ENCODE measurements at places on chromosomes 7 and 10. TPM values are rescaled to one million over a fixed set of nuclear protein-coding genes. Genes with fewer than 3 reads are reported as not detected.

DNA sequence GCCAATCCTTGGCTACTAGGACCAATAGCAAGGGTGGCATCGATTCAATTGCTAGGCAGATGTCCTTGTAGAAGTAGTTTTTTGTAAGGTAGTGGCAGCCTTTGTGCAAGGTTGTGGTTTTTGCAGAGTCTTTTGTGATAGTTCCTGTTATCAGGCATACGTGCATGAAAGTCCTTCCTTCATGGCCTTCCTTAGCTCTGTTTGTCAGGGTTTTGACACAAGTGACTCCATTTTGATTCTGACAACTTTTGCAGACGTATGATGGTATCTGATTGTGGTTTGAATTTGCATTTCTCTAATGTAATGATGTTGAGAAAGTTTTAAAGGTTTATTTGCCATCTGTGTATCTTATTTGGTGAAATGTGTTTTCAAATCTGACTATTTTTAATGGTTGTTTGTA is 71.8 kb upstream of the SYPL1 start:
- no peak for DNase-seq

- no peak for DNase-seq
Measured at GRCh38 chr10:75028748-75029147, 82.7 kb upstream of the SAMD8 start.

GRCh38 chr10:133010095-133010842 is 67.9 kb upstream of the CFAP46 start:
- no peak for DNase-seq

DNA sequence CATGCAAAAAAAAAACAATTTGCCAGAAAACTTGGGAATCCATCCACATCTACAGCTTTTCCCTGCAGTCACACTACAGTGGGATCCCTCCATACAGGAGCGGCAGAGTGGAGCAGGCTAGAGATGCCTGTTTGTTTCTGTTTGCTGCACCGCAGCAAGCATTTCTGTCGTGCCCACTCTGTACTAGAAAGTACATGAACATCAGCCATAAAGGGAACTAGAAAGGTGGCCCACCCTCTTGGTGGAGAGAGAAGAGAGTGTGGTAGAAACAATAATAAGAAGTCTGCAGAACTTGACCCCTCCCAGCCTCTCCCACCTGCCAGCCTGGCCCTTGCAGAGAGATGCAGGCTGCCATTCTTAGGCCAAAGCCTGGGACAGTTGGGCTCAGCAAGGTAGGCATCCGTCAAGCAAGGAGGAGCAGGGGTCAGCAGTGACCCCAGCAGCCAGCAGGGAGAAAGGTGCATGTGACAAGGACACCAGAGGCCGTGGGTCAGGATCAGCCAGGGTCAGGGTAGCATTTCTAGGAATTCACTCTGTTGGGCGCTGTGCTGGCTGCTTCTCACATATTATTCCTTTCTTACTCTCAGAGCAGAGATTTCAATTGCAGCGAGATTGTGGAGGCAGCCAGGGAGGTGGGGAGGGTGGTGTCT is 171.8 kb downstream of the EGFR start:
- DNase-seq = no peak

GRCh38 chr7:48734695-48735406 is 189.5 kb upstream of the CDC14C start:
- DNase-seq = no peak

GRCh38 chr7:27863880-27864279 is 123.9 kb downstream of the TAX1BP1 start:
- DNase-seq = no peak

DNA sequence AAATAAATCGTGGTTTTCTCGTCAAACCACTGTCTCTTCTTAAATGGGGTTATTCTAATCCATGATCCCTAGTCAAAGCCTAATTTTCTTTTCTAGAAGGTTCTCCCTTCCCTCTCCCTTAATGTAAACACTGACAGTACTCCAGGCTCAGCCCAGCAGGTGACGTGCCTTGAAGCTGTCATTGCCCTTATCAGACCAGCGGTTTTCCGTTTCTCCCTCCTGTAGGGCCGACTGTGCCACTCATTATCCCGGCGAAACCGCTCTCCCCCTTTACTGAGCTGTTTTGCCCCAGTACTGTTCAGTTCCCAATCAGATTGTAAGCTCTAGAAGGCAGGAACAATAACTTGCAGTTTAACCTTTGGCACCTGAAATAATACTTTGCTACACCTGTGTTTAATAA is 153.5 kb upstream of the RHEB start:
- DNase-seq = peak; percentile 76

- no peak for DNase-seq
Measured at GRCh38 chr10:118531105-118531852, 64.2 kb downstream of the PRLHR start.

GRCh38 chr7:69907720-69908119 is 309.4 kb downstream of the AUTS2 start:
- DNase-seq = peak; percentile 36

- no peak for DNase-seq
Measured at GRCh38 chr7:3892157-3892556, 591.1 kb downstream of the SDK1 start.

DNA sequence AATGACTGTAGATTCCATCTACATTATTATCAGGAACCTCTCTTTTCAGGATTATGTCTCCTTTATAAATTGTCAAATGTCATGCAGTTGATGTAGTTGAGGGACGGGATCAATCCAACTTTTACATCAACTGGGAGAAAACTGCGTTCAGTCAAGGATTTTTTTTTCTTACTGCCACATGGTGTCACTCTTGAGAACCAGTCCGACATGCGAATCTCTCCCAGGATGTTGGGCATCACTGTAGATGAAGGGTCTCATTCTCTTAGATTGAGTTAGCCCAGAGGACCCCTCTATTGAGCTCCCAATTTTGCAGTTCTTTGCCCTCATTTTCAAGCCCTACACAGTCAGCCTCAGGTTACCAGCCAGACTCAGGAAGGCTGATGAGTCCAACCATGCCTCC is 120.3 kb upstream of the PTPRZ1 start:
- DNase-seq = no peak

- DNase-seq = no peak
Measured at GRCh38 chr7:38375453-38375852, 102.0 kb upstream of the TARP start.

DNA sequence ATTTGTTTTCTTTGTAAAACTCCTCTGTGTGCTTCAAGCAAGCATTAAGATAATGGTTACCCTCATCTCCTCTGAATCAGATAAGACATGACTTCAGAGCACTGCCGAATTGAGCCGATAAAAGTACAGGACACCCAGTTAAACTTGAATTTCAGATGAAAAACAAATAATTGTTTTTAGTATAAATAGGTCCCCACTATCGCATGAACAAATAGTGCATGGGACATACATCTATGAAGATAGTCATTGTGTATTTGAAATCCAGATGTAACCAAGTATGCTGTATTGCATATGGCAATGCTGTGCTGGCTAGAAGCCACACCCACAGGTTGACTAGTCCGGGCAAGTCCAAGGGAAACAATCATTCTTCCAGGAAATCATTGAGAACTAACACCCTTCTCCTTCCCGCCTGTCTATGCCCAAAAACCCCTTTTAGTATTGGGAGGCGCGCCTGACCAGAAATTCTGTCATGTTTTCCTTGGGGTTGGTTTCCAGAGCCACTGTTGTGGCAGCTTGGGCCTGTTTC is 12.6 kb upstream of the FGFR2 start:
- no peak for DNase-seq

DNA sequence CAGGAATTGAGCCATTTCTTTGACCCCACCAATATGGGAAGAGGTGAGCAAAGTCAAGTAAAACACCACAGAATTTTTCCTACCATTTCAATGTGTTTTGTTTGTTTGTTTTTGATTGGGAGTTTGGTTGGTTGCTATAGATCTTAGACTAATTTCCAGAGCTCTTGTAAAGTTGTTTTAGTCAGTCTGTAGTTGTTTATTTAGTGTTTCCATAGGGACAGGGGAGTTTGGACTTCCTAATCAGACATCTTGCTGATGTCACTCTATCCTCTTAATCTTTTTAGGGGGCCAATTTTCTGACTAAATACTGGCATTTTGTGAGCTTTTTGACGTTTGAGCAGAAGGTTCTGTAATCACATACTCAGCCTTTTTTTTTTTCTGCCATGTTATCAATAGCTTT is 266.9 kb downstream of the ABCA13 start:
- DNase-seq = peak; percentile 9

GRCh38 chr10:131961777-131962662 is 19.7 kb downstream of the BNIP3 start:
- DNase-seq = no peak

DNA sequence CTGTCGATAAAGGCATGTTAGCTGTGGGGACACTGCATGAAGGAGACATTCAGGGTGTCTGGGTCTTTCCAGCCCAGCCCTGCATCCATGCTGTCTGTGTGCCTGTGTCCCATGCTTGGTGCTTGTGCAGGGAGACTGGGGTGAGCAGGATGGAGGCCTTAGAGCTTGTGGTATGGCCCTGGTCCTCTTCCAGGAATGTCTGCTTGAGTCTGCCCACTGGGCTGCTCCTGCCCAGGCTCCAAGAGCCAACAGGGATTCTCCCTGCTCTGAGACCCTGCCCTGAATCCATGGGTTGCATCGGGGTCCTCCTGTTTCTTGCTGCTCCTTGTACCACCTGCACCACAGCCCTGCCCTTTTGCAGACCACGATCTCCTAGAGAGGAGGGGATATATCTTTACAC is 31.4 kb upstream of the ARHGAP22 start:
- no peak for DNase-seq

DNA sequence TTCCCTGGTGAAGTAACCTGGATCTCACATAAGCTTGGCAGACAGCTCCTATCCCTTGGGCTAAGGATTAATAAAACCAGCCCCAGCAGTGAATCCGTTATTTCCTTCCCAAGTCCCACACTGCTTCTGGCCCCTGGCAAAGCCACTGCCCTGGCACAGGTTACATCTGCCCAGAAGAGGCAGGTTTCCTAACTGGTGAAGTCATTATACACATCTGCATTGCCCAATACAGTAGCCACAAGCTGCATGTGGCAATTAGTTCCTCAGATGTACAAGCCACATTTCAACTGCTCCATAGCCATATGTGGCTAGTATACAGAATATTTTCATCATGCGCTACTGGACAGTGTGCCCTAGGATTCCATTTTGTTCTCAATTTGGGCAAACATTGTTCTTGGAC is 273.0 kb downstream of the GRM8 start:
- no peak for DNase-seq

DNA sequence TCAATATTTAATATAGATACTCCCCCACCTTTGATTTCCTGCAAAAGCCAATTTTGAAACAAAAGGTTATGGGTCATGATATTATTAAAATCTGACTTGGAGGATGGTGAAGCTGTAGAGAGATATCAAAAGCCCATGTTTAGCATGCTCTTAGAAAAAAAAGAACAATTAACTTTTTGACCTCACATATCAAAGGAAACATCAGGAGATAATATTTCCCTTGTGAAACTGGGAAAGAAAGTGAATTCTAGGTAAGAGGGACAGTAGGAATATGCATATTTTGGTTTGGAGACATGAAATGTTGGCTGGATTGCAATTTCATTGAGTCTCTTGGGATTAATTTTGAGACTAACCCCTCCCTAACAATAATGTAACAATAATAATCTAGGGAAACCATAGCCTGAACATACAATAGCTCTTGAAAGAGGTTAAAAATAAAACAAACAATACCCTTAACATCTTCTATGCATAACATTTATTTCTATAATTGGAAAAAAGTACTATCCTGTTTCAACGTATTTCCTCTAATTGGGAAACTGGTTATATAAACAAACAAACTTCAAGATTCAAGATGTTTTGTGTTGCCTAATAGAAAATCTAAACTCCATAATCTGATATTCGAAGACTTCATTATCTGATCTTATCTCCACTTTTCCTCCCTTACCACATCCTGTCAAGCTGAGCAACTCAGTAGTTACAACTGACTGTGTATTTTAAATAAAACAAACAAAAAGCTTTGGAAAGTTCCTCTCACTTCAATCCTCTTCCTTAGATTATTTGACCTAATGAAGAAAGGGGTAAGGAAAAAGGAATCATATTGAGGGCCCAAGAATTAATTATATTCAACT is 14.8 kb downstream of the TMEM26 start:
- DNase-seq = no peak

GRCh38 chr10:113455947-113456346 is 96.9 kb upstream of the HABP2 start:
- DNase-seq = no peak

DNA sequence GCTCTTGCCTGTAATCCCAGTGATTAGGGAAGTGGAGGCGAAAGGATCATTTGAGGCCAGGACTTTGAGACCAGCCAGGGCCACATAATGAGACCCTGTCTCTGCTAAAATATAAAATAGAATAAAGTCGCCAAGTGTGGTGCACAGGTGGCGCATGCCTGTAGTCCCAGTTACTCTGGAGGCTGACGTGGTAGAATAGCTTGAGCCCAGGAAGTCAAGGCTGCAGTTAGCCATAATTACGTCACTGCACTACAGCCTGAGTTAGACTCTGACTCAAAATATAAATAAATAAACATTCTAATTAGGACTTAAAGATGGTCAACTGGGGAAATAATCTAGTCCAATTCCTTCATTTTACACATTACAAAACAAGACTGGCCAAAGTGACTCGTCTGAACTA is 768 bp downstream of the CHCHD2 start:
- peak; percentile 77 for DNase-seq

The SLC18A2 gene
- polyA plus RNA-seq = 0.72 TPM

The PVRIG gene
- polyA plus RNA-seq = 1.5 TPM

The MMD2 gene
- polyA plus RNA-seq = 0.24 TPM

The H2BK1 gene
- not detected for polyA plus RNA-seq

The ICA1 gene
- 51.6 TPM for polyA plus RNA-seq

The NPSR1 gene
- polyA plus RNA-seq = 0.16 TPM

The GPR37 gene
- polyA plus RNA-seq = 2.2 TPM

The OR6B1 gene
- polyA plus RNA-seq = not detected

The POR gene
- 67.7 TPM for polyA plus RNA-seq

The PARP12 gene
- polyA plus RNA-seq = 49.0 TPM

Data from large intestine (tissue), 12 donors.